Stimulated activated CD8-positive, alpha-beta memory T cell treated with anti-CD3 and anti-CD28 coated beads, Interleukin-2, amount 100 ng/mL, for 48 hours (primary cell): ENCODE measurements at places on chromosomes 3 and 15.

DNA sequence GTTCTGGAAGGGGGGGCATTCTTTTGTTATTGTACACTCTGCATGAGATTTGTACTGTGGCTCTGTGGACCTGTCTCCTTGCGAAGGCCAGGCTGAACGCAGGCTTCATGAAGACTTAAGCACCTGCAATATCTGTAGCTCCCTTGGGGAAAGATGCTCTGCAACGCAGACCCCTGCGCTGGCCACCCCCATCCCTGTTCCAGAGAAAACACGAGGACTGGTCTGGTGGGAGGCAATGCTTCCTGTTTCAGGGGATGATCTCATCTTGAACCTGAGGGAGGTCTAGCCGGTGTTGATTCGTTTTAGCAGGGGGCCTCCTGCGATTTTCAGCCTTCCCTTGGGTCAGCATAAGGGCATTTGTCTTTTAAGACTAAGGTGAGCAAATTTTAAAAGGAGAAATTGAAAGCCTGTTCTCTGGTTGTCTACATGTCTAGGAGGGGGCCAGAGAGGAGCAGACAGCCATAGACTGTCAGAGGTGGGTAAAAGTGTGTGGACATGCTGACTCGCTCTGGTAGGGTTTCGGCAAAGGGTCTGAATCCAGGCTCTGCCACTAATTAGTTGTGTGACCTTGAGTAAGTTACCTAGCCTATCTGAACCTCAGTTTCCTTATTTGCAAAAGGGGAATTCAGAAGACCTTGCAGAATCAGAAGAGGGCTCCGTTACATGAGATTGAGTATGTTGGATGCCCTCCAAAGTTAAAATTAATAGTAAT is 80.9 kb upstream of the RASGRF1 start:
- no peak for DNase-seq

- no peak for DNase-seq
These were observed 240.6 kb upstream of the LMCD1 start for GRCh38 chr3:8261018-8261417.

- DNase-seq: no peak
These were observed 54.3 kb downstream of the LIPC start for GRCh38 chr15:58486062-58486461.

- no peak for DNase-seq
These were observed 25.3 kb upstream of the COPB2 start for GRCh38 chr3:139414608-139415224.
